ENCODE measurements at places on chromosomes 1 and 21.

GRCh38 chr1:224894915-224895314 lies 34.6 kb upstream of the DNAH14 start:
- no peak for DNase-seq

DNA sequence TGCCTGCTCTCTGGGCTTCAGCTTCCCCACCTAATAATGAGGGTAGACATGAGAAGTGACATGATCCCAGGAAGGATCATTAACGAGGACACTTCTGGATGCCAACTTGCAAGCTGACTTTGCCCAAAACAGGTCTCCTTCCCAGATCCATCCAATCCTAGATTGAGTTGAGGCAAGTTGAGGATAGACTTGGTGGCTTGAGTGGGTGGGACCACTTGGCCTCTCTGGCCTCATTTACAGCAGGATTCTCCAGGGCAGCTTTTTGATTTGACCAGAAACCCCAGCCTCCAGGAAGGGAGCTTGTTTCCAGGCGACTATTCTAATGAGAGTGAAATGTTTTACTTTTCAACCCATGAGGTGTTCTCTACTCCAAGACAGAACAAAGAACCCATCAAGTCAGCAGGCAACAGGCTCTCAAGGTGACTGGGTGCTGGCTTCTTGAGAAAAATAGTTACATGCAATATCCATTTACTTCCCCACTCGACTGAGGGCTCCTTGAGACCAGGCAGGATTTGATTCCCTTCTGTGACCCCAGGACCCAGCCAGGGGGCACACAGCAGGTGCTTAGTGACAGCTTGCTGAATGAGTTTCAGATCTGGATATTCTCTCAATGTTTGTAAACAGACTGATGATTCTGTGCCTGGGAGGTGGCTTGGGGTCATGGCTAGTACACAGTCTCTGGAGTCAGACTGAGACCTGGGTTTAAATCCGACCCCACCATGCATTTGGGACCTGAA lies 128.2 kb downstream of the DMRTB1 start:
- no peak for DNase-seq

DNA sequence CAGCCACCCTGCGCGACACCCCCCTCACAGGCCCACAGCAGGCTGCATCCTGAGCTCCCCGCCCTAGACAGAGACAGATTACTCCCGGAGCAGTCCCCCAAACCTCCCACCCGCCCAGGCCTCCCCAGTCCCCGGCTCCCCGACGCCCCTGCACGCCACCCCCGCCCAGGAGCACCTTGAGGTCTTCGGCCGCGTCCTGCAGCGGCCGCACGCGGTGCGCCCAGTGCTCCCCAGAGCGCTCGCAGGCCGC lies 731 bp downstream of the TRIM11 start:
- no peak for DNase-seq

- no peak for DNase-seq
These were observed 10.3 kb upstream of the PTPN7 start for GRCh38 chr1:202170726-202171125.

DNA sequence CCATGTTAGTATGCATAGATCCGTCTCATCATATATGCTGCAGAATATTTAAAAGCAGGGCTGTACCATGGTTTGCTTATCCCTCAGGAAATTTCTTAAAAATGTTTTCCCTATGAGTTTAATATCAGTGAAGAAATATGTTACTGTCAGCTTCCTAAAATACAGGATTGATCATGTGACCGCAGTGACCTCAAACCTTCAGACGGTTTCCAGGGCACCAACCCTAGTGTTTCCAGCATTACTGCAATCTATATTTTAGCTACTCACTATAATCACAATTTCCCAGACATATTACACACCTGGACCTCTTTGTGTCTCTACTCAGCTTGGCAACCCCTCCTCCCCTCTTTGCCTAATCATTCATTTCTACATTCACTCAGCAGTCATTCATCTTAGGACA lies 7.7 kb upstream of the SDHB start:
- no peak for DNase-seq

GRCh38 chr1:64829411-64830029 lies 84.6 kb downstream of the RAVER2 start:
- no peak for DNase-seq

- no peak for DNase-seq
These were observed 16.7 kb upstream of the GUCA2B start for GRCh38 chr1:42136466-42136865.

DNA sequence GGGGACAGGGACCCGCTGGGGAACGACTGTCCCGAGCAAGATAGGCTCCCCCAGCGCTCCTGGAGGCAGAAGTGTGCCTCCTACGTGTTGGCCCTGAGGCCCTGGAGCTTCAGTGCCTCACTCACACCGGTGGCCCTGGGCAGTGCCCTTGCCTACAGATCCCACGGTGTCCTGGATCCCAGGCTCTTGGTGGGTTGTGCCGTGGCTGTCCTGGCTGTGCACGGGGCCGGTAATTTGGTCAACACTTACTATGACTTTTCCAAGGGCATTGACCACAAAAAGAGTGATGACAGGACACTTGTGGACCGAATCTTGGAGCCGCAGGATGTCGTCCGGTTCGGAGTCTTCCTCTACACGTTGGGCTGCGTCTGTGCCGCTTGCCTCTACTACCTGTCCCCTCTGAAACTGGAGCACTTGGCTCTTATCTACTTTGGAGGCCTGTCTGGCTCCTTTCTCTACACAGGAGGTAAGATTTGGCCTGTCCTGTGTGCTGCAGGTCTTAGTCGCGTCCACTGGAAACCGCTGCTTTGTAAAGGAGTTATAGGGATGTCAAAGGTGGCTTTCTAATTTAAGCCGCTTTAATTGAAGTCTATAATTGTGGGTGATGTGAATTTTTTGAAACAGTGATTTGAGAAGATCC lies 717 bp downstream of the UBIAD1 start:
- DNase-seq: no peak

DNA sequence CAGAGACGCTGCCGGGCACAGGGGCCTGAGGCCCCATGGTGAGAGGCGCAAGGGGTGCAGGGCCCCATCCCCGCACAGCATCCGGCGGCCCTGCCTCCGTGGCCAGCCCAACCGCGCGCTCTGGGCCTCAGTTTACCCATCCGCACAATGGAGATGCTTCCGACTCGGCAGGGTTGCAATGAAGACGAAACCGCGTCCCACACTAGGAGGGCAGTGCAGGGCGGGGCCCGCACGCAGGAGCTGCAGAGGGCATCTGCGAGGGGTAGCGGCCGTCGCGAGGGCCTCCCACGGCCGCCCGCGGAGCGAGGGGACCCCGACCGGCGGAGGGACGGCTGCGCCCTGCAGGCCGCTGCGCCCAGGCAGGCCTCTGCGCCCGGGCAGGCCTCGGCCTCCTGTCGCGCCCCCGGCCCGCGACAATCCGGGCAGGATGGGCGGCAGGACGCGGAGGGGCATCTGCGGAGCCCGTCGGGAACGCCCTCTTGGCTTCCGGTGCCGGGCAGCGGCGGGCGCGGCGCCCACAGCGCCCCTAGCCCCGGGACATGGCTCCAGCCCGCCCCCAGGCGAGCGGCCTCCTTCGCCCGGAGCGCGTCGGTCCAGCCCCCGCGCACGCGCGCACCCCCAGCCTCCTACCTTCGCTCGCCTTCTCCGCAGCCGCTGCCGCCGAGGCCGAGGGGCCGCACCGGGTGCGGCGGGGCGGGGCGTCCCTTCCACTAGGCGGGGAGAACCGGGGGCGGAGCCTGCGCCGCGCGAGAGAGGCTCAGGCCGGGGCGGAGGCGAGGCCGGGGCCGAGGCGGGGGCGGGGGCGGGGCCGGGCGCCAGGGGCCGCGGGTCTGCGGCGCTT lies 15.3 kb downstream of the RNU1-1 start:
- DNase-seq: peak; percentile 59

GRCh38 chr1:226268421-226269124 lies 40.4 kb downstream of the LIN9 start:
- DNase-seq: no peak

GRCh38 chr1:169879034-169879840 lies 14.5 kb downstream of the SCYL3 start:
- DNase-seq: no peak

DNA sequence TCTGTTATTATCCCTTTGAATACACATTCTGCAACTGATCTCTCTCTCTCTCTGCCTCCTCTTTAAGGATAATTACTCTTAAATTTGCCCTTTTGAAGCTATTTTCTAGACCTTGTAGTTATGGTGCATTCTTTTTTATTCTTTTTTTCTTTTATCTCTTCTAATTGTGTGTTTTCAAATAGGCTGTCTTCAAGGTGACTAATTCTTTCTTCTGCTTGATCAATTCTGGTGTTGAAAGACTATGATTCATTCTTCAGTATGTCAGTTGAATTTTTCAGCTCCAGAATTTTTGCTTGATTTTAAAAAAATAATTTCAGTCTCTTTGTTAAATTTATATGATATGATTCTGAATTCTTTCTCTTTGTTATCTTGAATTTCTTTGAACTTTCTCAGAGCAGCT lies 95.6 kb upstream of the GPR52 start:
- DNase-seq: no peak

- DNase-seq: no peak
These were observed 28.0 kb upstream of the SFPQ start for GRCh38 chr1:35220976-35221375.

- no peak for DNase-seq
These were observed 342.2 kb downstream of the CAMTA1 start for GRCh38 chr1:7127322-7128075.

DNA sequence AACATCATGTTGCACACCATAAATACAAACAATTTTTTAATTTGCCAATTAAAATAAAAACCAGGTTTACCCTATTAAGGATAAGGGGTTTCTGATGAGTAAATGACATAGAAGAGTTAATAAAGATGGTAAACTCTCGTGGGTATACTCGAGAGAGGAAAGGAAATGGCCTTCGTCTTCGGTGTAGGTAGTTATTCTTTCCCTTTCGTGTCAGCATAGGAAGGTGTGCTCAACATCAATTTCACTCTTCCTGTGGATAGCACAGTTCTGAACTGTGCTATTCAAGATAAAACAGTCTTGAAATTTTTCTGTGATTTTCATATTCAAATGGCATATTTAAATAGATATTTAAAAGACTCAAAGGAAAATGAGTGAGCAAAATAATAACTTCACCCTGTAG lies 98.2 kb downstream of the RGL1 start:
- no peak for DNase-seq

DNA sequence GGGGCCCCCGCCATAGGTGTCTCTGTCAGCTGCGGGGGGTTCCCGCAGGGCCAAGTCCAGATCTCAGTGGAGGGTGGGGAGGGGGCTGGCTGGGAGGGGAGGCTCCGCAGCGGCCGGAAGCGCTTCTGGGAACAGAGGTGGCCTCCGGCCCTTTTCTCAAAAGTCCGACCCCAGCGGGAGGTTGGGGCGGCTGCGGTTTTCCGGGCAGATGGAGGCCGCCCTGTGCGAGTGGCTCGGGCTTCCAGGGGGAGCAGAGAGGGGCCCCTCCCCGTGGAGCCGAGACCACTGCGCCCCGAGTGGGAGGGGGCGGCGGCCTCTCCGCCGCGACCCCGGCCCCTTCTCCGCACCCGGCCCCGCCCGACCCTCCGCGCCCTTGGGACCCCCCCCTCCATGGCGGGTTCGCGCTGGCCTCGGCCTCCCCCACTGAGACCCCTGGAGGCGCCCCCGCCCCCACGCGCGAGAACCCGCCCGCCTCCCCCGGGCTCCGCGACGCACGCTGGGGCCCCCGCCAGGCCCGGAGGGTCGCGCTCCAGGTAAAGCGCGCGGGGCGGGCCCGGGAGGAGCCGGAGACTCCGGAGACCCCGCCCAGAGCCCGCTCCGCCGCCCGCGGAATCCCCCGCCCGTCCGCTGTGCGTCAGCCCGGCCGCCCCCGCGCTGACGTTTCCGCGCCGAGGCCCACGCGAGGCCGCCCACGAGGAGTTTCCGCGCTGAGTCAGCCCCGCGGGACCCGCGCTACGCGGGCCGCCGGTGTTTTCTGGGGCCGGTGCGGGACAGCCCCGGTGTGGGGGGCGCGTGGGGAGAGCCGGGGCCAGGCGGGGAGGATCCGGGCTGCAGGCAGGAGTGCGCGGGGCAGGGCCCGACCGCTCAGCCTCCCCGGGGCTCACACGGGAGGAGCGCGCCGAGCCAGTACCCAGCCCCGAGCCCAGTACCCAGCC lies 5.2 kb downstream of the TNFRSF18 start:
- DNase-seq: peak; percentile 61

DNA sequence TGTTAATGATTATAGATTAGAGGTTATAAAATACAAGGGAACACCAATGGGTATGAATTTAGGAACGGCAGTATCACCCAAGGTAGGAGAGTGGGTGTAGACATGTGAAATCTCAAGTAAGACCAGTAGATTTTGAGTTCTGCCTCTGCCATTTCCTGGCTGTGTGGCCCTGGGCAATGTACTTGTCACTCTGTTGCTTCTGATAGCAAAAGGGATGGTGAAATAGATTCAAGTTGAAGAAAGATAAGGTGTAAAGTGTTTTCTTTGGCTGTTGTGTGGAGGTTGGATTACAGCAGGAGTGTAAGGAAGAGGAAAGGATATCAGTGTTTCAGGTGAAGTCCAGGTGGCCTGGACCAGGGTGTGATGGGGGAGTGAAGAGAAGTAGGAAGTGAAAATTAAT lies 64.3 kb downstream of the ADSS2 start:
- DNase-seq: no peak

GRCh38 chr1:225361176-225361575 lies 66.7 kb downstream of the LBR start:
- no peak for DNase-seq

GRCh38 chr1:223542831-223543230 lies 122.7 kb downstream of the CAPN8 start:
- no peak for DNase-seq

GRCh38 chr1:225652729-225653462 lies at the start of gene ENAH:
Gene ENAH (minus strand): TSS chr1:225653123. CDS start chr1:225652690, 433 bp downstream.
- DNase-seq: no peak

- no peak for DNase-seq
These were observed 59.3 kb upstream of the ABCD3 start for GRCh38 chr1:94358630-94359599.

DNA sequence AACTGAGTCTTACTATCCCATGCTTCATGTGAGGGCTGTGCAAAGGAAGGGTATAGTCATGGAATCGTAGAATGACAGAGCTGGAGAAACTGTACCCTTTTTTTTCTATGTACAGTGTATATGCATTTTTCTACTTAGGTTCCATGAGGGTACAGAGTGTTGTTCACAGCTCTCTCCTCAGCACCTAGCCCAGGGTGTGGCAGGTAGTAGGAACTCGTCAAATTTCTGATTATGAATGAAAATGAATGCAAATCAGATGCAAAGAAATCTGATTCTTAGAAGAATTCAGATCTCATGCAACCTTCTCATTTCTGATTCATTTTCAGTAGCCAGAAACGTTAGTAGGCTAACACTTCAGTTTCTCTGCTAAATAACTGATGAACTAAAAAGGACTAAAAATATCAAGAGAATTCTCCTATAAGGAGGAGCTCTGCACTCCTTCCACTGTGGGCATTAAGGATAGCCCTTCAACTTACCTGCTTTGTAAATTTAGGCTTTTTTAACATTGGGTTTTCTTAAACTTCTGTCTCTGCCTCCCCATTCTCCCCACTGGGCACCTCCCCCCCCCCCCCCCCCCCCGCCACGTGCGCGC lies 18.0 kb upstream of the HHAT start:
- DNase-seq: no peak

GRCh38 chr1:173410794-173411236 lies 66.3 kb upstream of the PRDX6 start:
- no peak for DNase-seq

- no peak for DNase-seq
These were observed 92.4 kb downstream of the NTPCR start for GRCh38 chr1:233042834-233043233.

GRCh38 chr1:180239145-180240096 lies 9.4 kb downstream of the LHX4 start:
- DNase-seq: no peak

All from stimulated activated CD8-positive, alpha-beta memory T cell treated with anti-CD3 and anti-CD28 coated beads, Interleukin-7, amount 100 ng/mL, for 24 hours (primary cell).